ENCODE measurements at places on chromosomes 5 and 9.
A peak's percentile ranks its signal among the peaks of the same experiment; 100 is the strongest.

DNA sequence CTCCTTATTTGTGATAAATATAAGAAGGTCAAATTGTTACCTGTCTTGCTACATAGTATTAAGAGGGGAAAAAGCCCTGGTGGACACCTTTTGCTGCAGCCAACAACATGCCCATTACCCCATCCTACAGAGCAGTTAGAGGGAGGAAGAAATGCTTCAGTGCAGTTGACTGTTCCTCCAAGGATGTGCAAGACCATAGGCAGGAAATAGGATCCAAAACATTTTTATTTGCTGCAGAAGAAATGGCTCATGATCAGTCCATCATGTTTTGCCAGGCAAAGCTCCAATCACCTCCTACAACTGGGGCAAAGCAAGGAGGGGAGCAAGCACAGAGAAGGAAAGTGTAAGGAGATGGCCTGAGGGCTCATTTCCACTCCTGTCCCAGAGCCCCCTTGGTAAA is 399.1 kb upstream of the PIK3R1 start:
- DNase-seq, result no peak

- DNase-seq, result no peak
Measured at GRCh38 chr5:113090336-113091106, 113.9 kb downstream of the DCP2 start.

GRCh38 chr5:45795458-45795857 is 99.3 kb upstream of the HCN1 start:
- no peak for DNase-seq

- no peak for DNase-seq
Measured at GRCh38 chr9:89815903-89816573, 211.2 kb downstream of the GADD45G start.

GRCh38 chr5:75028090-75028489 is 24.3 kb downstream of the GCNT4 start:
- DNase-seq, result no peak

DNA sequence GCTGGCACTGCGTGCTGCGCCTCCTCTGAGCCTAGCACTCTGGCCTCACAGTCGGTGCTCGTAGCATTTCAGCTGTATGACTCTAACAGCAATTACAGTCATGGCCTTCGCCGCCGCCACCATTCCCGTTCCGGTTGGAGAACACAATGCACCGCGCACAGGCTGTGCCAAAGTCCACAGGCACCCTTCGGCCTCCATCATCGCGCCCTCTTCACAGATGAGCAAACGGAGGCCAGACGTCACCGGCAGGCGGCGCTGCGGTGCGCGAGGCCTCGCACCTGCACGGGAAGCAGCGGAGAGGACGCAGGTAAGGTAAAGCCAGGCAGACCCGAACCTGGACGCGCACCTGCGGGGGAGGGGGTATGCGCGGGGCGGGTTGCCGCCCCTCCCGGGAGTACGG is 128.9 kb downstream of the BARX1 start:
- DNase-seq, result no peak

DNA sequence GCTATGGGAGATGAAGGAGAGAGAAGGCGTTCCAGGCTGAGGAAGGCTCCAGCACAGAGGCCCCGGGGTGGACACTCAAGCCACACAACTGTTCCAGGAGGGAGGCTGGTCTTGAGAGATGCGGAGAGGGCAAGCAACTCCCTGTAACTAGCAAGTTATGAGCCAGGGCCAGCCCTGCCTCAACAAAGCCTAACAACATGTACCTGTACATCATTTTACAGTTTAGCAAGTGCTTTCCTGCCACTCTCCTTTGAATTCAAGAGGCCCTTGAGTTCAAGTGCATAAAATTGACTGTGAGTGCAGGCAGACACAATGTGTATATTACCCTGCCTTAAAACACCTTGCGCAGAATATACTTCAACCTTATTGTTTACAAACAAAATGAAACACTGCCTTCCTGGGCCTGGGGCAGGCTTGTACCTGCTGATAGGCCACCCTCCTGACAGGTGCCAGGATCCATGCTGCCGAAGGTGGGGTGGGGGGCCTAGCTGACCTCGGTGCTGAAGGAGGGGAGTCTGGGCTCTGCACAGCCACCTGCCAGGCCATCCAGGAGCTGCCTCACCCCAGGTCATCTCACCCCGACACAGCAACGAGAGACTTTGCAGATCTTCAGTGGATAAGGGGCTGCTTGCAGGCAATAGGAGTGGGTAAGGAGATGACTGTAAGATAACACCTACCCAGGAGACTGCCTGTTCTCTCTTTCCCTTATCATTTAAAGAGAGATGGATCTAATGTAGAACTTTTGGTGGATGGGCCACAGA is 80.0 kb downstream of the PPARGC1B start:
- DNase-seq, result no peak

- DNase-seq, result peak; percentile 86
Measured at GRCh38 chr5:36696059-36696673, 89.8 kb downstream of the SLC1A3 start.

- DNase-seq, result no peak
Measured at GRCh38 chr5:116372931-116373597, 201.6 kb downstream of the SEMA6A start.

DNA sequence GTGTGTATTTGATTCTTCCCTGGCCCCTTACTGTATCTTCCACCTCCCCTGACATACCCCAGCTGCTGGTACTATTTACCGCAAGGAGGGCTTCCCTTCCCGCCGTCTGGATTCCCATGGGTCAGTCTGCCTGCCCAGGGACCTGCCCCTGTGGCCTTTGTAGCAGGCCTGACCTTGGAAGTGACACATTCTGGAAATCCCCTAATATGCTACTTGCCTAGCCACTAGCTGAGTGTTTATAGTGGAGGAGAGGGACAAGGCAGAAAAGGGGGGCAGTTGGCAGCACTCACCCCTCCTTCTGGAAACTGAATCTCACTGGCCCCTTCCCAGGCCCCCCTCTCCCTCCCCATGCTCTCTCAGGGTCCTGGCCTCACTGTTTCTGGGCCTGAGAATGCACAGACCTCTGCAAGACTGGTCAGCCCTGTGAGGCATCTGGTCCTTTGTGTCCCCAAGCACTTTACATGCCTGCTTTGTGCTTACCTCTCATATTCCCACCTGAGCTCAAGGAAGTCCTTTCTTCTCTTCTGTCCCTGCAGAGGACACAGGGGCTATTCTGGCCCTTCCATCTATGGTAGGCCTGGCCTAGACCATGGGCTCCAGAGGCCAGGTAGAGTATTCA is 8.2 kb upstream of the CCL21 start:
- no peak for DNase-seq

DNA sequence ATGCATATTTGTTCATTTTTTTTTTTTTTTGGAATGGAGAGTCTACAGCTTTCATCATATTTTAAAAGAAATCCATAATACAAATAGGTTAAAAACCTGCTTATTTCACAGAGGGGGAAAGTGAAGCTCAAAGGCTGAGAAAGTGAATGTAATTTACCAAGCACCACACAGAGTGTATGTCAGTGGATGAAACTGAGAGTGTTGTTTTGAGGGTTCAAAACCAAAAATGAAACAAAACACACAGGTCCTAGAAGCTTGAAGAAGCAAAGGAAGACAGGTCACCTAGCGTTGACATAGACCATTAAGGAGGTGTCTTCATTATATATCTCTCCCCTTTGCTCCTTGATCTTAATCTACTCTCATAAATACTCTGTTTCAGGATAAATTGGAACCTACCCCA is 7.5 kb downstream of the NMUR2 start:
- no peak for DNase-seq

- no peak for DNase-seq
Measured at GRCh38 chr5:82912462-82912861, 164.7 kb downstream of the TMEM167A start.

DNA sequence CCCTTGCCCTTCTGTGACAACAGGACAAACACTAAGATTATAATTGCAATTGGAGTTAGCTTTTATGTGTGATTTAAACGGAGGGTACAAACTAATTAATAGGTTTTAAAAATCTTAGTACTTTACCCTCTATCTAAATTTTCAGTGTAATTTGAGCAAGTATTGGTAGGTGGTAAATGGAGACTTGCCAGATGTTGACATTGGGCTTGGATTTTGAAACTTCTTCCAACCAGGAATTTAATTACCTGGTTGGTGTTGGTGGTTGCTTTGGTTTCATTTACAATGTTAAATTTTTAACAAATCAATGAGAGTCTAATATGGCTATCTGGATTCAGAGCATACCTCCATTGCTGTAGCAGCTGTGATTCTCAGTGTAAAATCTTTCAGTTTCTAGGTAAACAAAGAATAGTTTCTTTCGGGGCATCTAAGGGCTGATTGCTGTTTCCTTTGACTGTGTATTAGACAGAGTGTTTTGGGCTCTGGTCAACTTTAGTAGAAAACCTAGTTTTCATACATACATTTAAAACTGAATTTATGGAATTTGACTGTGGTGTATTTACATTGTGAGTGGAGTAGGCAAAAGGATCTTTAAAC is 1.9 kb downstream of the DAPK1 start:
- no peak for DNase-seq

- DNase-seq, result no peak
Measured at GRCh38 chr5:31172881-31173280, 20.6 kb upstream of the CDH6 start.

- peak; percentile 62 for DNase-seq
Measured at GRCh38 chr5:15993334-15993733, 186.3 kb downstream of the MARCHF11 start.

DNA sequence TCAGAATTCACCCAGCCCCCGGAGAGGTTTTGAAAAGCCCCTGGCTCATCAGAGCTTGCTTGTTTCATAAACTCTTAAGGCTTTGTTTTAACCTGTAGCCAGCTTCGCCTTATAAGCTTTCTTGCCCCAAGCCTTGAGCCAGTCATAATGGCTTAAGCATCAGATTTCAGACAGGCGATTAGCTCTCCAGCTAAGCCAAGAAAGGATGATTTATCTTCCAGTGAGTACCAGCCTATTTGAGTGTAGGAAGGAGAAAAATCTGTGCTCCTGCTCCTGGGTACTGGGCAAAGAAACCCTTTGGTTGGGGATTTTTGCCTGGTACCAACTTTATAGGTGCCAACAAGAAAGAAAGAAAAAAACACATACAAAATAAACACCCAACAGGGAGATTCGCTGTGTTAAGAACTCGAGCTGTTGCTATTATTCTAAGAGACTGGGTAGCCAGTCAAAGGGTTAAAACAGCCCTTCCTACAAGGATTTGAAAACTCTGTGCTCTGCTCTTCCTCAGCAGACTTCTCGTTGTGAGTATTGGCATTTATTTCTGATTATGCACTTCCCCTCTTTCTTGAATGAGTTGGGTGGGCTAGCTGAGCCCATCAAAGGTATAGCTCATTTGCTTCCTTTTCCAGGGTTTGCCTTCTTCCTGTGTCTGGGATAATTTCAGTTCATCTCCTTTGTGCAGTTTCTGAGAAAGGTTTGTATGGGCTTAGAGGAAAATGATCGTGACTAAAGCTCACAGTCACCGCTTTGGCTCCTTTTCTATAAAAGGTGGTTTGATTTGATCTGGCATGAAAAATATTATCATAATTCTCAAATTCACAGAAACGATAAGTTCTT is 157.2 kb upstream of the DMRT1 start:
- DNase-seq, result peak; percentile 53

- no peak for DNase-seq
Measured at GRCh38 chr5:177539411-177539810, 15.0 kb downstream of the FAM193B start.

All from PC-3 (cell line).